T-helper 17 cell (primary cell): ENCODE measurements at places on chromosomes 5 and 9. TPM values are rescaled to one million over a fixed set of nuclear protein-coding genes. Genes with fewer than 3 reads are reported as not detected.
A peak's percentile ranks its signal among the peaks of the same experiment; 100 is the strongest.

DNA sequence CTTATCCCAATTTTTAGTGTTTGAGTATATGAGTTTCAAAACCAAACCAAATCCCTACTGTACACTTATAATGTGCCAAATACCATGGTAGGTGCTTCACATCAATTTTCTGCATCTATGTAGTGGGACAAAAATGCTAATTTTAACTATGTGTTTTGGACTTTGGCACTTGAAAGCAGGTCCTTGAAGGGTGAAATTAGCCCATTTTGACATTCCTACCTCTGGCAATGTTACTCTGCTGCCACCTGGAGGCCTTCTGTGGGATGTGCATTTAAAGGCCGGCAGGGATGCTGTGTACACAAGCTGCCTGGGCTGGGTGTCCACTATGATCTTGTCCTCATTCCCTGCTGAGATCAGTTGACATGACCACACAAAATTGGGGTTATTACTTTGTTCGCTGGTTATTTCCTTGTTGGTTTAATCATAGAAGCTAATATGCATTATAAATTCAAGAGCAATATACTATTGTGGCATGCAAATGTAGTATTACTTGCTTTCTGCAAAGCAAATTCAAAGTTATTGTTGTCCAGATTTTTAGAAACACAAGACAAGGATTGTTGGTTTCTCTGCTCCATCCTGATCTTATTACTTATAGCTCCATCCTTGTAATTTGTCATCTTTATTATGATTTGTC lies 166.8 kb downstream of the ARHGEF28 start:
- peaks cover 6% of the 10 kb centered on the region for H3K4me1 ChIP-seq
- H3K36me3 ChIP-seq, result no peaks in the 10 kb centered on the region
- peak; percentile 46 for DNase-seq
- peaks cover 61% of the 10 kb centered on the region for H3K27me3 ChIP-seq

DNA sequence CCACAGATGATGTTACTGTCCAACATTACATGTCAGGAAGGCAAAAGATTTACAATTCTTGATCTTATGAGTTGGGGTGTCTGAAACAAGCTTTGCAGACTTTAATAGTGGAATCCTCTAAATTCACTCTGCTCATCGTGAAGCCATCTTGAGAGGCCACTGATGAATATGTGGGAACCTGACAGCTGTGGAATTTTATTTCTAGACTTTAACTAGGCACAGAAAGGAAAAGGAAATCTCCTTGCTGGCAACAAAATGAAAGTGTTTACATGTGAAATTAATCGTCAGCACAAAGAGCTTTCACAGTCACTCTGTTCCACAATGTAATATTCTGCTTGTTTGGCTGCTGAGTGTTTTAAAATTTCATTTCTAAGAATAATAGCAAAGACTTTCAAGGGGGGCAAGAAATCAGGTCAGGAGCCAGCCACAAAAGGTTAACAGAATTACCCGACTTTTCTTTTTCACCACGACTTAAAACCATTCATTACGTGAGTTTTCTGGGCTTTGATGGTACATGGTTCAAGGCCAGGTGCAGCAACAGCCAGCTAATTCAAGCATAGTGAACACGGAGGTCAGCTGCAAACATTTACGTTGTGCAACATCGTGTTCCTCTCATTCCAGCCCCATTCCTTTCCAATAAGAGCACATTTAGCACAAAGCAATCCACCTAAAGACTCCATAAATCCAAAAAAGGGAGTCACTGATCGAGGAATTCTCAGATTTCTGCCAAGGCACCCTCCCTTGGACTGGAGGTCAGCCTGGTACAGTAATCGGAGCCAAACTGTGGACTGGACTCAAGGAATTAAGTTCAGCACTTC lies 14.6 kb downstream of the NREP start:
- DNase-seq, result no peak
- no peaks in the 10 kb centered on the region for H3K36me3 ChIP-seq
- H3K27me3 ChIP-seq, result peaks cover 36% of the 10 kb centered on the region
- H3K4me1 ChIP-seq, result peaks cover 2% of the 10 kb centered on the region
- H3K4me3 ChIP-seq, result no peak overlapping the region

GRCh38 chr9:84894859-84895258 lies 225.3 kb downstream of the NTRK2 start:
- H3K4me3 ChIP-seq, result no peak overlapping the region
- H3K27me3 ChIP-seq, result peaks cover 23% of the 10 kb centered on the region
- peak overlapping the region; percentile 24 for H3K27ac ChIP-seq
- no peaks in the 10 kb centered on the region for H3K36me3 ChIP-seq

GRCh38 chr9:124735121-124735520 lies 36.0 kb downstream of the NR6A1 start:
- DNase-seq, result no peak
- H3K27ac ChIP-seq, result no peak overlapping the region

DNA sequence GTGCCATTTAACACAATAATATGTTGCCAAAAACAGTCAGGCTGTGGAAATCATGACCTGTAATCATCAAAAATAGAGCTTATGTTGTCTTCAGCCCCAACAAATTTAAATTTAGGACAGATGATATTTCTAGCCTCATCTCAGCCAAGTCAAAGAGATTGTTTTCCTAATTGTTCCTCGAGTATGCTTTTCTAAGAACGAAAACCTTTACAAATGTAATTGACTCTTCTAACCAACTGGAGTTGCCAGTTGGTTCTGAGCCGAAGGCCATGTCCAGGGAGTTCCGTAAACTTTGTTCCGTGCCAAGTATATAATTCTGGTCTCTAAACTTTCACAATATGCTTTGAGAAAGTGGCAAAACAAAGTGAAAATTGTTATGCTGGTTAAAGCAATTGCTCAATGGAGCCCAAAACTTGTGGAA lies 160.8 kb downstream of the CEMIP2 start:
- no peaks in the 10 kb centered on the region for H3K36me3 ChIP-seq
- H3K27me3 ChIP-seq, result no peaks in the 10 kb centered on the region
- DNase-seq, result no peak
- no peak overlapping the region for H3K4me3 ChIP-seq
- H3K4me1 ChIP-seq, result no peaks in the 10 kb centered on the region

GRCh38 chr9:137423514-137424291 lies 510 bp downstream of the NOXA1 start:
- no peak for DNase-seq
- H3K4me1 ChIP-seq, result peaks cover 8% of the 10 kb centered on the region
- no peak overlapping the region for H3K27ac ChIP-seq
- no peaks in the 10 kb centered on the region for H3K27me3 ChIP-seq
- peak overlapping the region; percentile 59 for H3K4me3 ChIP-seq

GRCh38 chr9:129811967-129812363 lies 9.0 kb downstream of the TOR1B start:
- H3K4me3 ChIP-seq, result no peak overlapping the region
- DNase-seq, result no peak
- H3K27me3 ChIP-seq, result no peaks in the 10 kb centered on the region

- no peak overlapping the region for H3K4me3 ChIP-seq
- H3K27me3 ChIP-seq, result no peaks in the 10 kb centered on the region
- H3K27ac ChIP-seq, result no peak overlapping the region
- H3K4me1 ChIP-seq, result no peaks in the 10 kb centered on the region
These were observed 161.4 kb upstream of the KLF4 start for GRCh38 chr9:107650995-107651394.

- H3K27ac ChIP-seq, result no peak overlapping the region
- no peaks in the 10 kb centered on the region for H3K27me3 ChIP-seq
- DNase-seq, result no peak
- H3K36me3 ChIP-seq, result no peaks in the 10 kb centered on the region
- H3K4me1 ChIP-seq, result peaks cover 4% of the 10 kb centered on the region
These were observed 18.4 kb upstream of the QSOX2 start for GRCh38 chr9:136264031-136264430.

DNA sequence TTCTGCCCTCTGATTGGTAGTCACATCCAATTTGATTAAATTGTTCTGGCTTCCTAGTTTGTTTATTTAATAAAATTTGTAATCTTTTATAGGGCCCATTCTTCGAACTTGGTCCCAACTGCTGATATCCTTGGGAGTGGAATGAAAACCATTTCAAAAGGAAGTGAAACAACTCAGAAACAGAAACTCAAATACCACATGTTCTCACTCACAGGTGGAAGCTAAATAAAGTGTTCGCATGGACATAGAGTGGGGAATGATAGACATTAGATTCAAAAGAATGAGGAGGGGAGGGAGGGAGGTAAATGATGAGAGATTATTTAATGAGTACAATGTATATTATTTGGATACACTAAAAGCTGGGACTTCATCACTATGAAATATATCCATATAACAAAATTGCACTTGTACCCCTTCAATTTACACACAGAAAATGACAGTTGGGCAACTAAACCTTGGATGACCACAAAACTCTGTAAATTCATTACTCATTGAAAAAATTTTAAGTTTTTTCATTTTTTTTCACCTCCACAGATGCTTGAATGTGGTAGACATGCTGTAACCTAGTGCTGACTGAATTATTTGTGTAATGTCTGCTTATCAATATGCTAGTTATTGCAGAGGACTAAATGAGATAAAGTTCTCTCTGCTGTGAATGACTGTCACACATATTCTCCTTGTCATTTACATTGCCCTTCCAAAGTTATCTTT lies 16.0 kb downstream of the ATP10B start:
- no peaks in the 10 kb centered on the region for H3K27me3 ChIP-seq
- H3K4me1 ChIP-seq, result no peaks in the 10 kb centered on the region
- H3K27ac ChIP-seq, result no peak overlapping the region

DNA sequence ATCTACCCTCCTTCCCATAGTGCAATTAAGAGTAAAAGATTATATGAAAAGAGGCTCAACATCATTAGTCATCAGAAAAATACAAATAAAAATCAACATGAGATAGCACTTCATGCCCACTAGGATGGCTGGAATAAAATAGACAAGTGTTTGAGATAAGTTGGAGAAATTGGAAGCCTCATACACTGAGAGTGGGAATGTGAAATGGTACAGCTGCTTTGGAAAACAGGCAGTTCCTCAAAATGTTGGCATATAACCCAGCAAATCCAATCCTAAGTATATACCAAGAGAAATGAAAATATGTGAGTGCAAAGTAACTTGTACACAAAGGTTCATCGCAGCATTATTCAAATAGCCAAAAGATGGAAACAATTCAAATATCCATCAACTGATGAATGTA lies 9.8 kb downstream of the SPATA31D3 start:
- no peak for DNase-seq
- H3K27me3 ChIP-seq, result no peaks in the 10 kb centered on the region
- no peaks in the 10 kb centered on the region for H3K4me1 ChIP-seq

- no peak for DNase-seq
- H3K27me3 ChIP-seq, result no peaks in the 10 kb centered on the region
- H3K27ac ChIP-seq, result no peak overlapping the region
- peaks cover 21% of the 10 kb centered on the region for H3K36me3 ChIP-seq
- H3K4me3 ChIP-seq, result no peak overlapping the region
- H3K4me1 ChIP-seq, result peaks cover 14% of the 10 kb centered on the region
These were observed 37.6 kb downstream of the TMEM245 start for GRCh38 chr9:109082091-109082620.

DNA sequence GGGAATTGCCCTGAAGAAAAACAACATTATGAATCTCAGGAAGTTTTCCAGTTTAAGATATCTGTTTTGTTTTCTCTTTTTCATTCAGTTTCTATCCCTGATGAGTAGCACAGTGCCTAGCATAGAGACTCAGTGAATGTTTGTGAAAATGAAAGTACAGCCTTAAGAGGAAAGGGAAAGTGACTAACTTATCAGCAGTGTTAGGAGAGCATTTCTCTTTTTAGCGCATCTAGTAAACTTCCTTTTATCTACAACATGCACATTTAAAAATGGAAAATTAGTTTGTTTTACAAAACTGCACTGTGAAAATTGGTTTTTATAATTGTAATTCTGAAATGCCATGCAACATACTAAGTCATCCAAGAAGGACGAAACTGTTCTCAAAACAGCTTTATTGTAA lies 110.8 kb downstream of the SMARCA2 start:
- peaks cover 48% of the 10 kb centered on the region for H3K4me1 ChIP-seq
- peak overlapping the region; percentile 82 for H3K27ac ChIP-seq
- H3K27me3 ChIP-seq, result no peaks in the 10 kb centered on the region

GRCh38 chr5:130514984-130515690 lies 610.9 kb downstream of the CHSY3 start:
- H3K27me3 ChIP-seq, result no peaks in the 10 kb centered on the region
- no peaks in the 10 kb centered on the region for H3K4me1 ChIP-seq
- H3K36me3 ChIP-seq, result no peaks in the 10 kb centered on the region
- no peak overlapping the region for H3K27ac ChIP-seq

CARTPT gene
- total RNA-seq, result not detected

PSMD5 gene
- 37.2 TPM for total RNA-seq

SLC36A2 gene
- total RNA-seq, result not detected

RXRA gene
- 7.5 TPM for total RNA-seq

CERCAM gene
- 0.25 TPM for total RNA-seq

C9orf43 gene
- total RNA-seq, result 0.47 TPM

SFXN1 gene
- total RNA-seq, result 88.3 TPM

SHOC1 gene
- total RNA-seq, result not detected
